ENCODE measurements at places on chromosomes 13 and 19.
A peak's percentile ranks its signal among the peaks of the same experiment; 100 is the strongest.

DNA sequence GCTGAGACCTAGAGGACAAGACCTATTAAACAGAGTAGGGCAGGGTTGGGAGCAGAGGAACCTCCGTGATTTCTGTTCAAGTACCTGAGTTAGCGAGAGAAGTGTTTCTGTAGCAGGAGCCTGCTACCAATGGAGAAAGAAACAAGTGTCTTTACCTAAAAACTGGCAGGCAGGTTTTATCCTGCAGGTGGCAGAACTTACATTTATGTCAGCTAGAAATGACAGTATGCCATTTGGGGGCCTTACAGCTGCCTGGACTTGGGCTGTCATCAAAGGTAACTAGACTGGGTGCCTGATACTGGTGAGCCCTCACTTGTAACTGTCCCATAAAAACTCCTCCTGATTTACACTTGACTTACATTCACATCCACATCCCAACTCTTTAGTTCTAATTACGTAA lies 185.3 kb upstream of the MIR17HG start:
- no peak for DNase-seq

DNA sequence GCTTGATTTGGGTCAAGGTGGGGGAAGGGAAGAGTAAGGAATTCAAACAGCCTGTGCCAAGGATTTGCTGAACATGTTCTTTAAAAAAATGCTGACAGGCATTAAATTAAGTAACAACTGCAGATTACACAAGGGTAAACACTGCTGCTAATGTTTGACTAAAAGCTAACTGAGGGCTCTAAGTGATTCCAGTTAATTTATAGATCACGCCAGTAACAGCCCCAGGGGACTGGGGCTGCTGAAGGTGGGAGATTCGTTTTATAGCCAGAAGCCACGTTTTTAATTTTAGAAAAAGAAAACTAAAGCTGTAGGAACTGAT lies 321.7 kb downstream of the DLEU7 start:
- no peak for DNase-seq

GRCh38 chr19:4088975-4089374 lies 22.3 kb upstream of the ZBTB7A start:
- DNase-seq, result no peak

GRCh38 chr13:109211616-109212015 lies 574.8 kb downstream of the IRS2 start:
- no peak for DNase-seq

DNA sequence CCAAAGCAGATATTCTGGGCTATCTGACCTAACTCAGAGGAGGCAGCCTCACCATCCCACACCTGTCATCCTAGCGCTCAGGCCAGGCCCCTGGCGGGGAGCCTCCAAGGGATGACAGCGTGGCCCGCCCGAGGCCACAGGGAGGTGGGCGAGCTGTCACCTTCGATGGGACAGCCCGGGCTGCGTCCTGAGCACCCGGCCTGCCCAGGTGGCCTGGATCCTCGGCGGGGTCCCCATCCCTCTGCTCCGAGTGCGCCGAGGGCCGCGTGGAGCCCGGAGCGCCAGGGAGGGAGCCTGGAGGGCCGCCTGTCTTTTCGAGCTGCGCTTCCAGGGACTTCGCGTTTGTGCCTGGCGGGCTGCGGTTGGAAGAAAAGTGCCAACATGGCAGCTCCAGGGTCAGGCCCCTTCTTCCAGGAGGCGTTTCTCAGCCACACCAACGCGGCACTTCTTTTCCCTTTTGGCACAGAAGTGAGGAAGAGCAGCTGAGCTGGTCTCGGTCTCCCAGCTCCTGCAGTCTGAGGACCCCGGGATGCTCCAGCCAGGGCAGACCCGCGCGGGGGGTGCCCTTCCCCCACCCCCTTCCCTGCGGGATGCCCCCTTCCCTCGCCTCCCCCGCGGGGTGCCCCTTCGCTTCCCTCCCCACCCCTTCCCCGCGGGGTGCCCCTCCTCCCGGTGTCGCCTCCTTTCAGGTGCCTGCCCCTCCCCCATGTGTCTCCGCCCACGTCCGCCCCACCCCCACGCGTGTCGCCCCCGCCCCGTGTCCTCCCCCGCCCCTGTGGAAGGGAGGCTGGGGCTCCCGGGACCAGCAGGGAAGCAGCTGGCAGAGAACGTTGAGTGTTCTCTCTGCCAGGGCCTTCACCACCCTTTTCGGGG lies 42.3 kb downstream of the GJA3 start:
- no peak for DNase-seq

DNA sequence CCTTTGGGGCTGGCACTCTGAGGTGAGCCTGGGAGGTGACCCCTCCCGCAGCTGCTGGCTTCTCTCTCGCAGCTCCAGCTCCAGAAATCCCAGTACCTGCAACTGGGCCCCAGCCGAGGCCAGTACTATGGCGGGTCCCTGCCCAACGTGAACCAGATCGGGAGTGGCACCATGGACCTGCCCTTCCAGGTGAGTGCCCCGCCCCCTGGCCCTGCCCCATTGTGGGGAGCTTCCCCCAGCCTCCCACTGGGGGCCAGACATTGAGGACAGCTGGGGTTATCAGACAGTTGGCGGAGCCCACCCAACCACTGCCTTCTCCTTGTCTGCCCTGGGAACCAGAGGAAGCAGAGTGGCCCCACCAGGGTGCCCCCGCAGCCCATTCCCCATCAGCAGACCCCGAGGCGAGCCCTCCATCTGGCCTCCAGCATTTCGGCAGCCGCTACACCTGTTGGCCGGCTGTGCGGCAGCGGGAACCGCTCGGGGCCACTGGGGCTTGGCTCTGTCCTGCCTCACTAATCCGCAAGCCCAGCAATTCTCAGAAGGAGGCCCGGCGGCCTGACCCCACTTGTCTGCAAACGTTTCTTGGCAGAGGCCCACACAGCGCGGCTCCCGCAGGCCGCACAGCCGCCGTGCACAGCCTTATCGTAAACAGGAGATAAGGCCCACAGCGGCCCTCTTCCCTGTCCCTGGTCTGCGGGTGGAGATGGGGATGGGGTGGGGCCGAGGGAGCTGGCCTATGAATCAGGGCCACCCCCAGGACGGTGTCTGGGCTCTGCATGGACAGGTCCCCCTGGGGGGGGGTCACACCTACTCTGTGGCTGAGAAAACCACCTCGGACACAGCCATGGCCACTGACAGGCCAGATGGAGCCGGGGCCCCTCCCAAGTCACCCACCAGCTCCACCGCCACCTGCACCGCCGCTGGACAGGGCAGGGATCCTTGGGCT lies 48.0 kb downstream of the COMP start:
- DNase-seq, result no peak

GRCh38 chr13:21707586-21707985 lies 36.7 kb downstream of the FGF9 start:
- DNase-seq, result no peak

DNA sequence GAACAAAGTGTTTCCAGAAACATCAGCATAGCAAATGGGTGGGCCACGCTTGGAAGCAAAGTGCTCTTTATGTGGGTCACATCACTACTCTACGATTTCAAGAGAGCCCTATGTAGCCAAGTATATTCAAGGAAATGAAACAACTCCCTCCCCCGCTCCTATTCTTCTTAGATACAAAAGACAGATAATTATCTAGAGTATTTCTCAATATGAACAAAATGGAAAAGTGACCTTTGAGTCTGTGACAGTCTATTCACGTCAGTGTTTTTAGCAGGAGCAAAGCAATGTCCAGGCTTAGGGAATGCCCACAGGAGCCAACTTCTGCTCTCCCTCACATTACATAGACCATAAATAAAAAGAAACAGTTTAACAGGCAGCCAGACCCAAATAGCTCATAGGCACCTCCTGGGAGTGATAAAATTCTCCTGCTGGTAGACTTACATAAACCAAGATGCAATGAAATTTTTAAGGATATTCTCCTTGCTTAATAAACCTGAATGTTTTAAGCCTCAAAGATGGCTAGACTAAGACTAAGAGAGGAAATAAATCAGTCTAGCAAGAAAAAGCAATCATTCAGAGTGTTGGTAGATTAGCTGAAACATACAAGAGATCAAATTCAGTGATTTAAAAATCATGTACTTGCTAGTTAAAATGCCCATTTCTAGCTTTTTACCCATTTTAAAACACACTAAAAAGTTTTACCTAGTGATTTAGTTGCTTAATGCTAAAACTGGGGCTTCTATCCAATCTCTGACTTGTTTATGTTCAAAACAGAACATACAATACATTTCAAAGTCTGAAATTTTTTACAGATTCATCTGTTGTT lies 182.8 kb downstream of the RGCC start:
- no peak for DNase-seq

GRCh38 chr19:51166846-51167490 lies 24.9 kb downstream of the SIGLEC7 start:
- DNase-seq, result no peak

DNA sequence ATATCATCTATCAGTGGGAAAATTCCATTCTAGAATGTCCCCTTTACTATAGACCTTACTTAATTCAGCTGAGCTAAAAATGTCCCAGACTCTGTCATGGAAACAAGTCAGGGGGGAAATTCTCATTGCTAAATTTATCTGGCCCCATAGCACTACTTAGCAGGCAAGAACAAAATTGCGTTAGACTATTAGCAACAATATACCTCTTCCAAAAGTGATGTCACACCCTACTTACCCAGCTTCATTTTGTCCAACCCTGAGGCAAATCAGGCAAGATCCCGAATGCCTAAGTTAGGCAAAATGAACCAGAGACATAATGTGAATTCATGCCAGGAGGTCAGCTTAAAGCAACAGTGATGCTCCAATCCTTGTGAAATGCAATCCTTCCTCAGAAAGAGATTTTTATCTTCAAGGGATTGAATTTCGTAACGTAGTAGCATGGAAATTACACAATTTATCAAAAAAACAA lies 93.7 kb downstream of the FRY start:
- DNase-seq, result no peak

DNA sequence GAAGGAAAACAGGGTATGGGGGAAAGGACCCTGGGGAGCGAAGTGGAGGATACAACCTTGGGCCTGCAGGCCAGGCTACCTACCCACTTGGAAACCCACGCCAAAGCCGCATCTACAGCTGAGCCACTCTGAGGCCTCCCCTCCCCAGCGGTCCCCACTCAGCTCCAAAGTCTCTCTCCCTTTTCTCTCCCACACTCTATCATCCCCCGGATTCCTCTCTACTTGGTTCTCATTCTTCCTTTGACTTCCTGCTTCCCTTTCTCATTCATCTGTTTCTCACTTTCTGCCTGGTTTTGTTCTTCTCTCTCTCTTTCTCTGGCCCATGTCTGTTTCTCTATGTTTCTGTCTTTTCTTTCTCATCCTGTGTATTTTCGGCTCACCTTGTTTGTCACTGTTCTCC lies 2.7 kb downstream of the KLK3 start:
- DNase-seq, result no peak

GRCh38 chr13:21458451-21458812 lies 671 bp downstream of the ZDHHC20 start:
- no peak for DNase-seq

GRCh38 chr19:50482271-50482855 lies 5.7 kb upstream of the GARIN5A start:
- DNase-seq, result no peak

DNA sequence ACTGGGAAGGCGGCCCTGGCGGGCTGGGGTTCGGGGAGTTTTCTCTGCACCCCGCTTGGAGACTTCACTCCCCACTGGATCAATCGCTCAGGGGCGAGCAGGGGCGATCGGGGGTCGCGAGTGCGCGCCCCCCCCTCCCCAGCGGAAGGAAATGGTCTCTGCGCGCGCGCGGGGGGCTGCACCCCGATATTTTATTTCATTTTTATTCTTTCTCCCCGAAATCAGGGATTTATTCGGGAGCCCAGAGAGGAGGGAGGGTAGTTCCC lies 421 bp downstream of the ARID3A start:
- no peak for DNase-seq

GRCh38 chr13:98484289-98485219 lies 92.4 kb downstream of the STK24 start:
- DNase-seq, result peak; percentile 95

GRCh38 chr13:74005320-74006157 lies 128.7 kb downstream of the KLF12 start:
- no peak for DNase-seq

DNA sequence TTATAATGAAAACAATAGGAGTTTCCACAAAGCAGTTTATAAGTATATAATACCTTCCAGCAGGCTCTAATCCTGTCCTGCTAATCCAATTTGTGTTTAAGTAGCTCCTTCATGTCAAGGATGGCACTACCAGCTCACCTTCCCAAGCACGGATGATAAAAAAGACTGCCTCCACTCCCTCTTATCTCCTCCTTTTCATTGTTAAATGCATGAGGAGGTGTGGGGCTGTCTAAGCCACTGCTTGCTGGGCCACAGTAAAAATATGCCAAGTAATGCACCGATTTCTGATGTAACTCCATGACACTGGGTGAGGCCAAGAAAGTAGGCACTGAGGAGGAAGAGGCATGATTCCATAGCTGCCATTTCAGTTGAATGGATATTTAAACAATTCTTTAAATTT lies 193.1 kb downstream of the ZIC5 start:
- DNase-seq, result no peak

DNA sequence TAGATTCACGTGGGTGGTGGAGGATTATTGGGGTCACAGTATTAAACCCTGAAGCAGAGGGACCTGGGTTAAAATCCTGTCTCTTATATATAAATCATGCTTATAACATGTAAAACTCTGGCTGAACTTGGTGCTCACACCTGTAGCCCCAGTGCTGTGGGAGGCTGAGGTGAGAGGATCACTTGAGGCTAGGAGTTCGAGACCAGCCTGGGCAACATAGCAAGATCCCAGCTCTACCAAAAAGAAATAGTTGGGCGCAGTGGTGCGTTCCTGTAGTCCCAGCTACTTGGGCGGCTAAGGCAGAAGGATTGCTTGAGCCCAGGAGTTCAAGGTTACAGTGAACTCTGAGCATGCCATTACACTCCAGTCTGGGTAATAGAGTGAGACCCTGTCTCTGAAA lies 2.4 kb downstream of the ZNF805 start:
- DNase-seq, result no peak

GRCh38 chr19:15740785-15741184 lies 3.0 kb downstream of the OR10H3 start:
- no peak for DNase-seq

DNA sequence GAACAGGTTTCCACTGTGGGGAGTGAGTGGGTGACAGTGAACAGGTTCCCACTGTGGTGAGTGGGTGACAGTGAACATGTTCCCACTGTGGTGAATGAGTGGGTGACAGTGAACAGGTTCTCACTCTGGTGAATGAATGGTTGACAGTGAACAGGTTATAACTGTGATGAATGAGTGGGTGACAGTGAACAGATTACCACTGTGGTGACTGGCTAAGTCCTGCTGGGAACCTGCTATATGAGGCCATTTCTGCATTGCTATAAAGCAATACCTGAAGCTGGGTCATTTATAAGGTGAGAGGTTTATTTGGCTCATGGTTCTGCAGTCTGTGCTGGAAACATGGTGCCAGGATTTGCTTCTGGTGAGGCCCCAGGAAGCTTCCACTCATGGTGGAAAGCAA lies 637.1 kb downstream of the UQCRFS1 start:
- no peak for DNase-seq

All from kidney capillary endothelial cell (primary cell).